ENCODE measurements at places on chromosomes 2 and 18.

DNA sequence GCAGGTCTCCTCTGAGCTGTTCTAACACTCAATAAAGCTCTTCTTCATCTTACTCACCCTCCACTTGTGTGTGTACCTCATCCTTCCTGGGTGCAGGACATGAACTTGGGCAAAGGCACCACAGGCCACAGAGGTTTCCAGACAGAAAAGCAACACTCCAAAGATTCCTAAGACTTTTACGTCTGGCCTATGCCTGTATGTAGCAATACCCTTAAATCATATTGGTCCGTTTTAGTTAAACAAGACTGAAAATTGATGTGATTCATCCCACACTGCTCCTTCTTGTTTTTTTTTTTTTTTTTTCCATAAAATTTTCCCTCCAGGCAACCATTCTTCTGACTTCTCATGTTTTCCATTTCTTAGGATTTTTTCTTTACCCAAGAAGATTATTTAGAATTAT, 404.3 kb downstream of the PID1 start:
- DNase-seq, result no peak

GRCh38 chr2:43559391-43560230, 36.2 kb downstream of the THADA start:
- no peak for DNase-seq

GRCh38 chr2:40680547-40680946, 228.7 kb upstream of the SLC8A1 start:
- DNase-seq, result no peak

DNA sequence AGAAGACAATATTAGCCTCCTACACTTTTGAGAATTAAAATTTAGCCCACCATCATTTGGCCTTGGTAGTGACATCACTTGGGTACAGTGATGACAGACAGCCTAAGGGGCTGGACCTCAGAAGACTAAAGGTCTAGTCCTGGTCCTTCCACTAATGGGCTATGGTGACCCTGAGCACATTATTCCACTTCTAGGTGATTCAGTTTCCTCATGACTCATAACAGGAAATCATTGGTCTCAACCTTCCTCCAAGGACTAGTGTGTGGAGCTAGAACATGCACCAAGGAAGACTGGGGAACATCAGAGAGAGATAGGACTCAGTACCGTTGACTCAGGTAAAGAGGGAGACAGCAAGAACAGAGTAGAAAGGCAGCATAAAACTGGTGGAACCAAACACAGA, 64.0 kb downstream of the TFCP2L1 start:
- no peak for DNase-seq

DNA sequence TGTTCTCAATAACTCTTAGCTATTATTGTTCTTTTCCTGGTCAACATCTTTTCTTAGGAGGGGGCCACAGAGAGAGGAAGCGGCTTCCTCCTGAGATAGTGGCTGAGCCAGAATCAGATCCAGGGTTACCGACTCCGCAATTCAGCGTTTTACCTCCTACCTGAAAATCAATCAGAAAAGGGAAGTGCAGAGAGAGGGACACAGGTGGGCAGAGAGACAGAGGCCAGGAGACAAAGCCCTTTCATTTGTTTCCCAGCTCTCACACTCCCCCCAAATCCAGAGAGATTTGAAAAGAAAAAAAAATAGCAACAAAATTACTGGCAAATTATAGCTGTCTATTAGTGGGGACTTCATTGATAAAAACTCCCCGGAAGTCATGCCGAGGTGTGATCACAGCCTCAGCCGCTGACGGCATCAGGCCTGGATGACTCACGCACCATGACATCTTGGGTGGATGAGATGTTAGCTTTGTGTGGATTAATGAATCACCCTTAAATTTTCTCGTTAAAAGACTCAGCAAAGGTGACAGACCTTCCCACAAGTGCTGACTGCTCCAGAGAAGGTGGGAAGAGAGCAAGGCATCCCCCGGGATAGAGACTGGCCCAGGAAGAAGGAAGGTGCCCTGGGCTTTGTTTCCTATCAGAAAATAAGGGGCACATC, 120.7 kb downstream of the LOXHD1 start:
- DNase-seq, result no peak

GRCh38 chr2:46802665-46803546, 112.7 kb downstream of the MCFD2 start:
- no peak for DNase-seq

DNA sequence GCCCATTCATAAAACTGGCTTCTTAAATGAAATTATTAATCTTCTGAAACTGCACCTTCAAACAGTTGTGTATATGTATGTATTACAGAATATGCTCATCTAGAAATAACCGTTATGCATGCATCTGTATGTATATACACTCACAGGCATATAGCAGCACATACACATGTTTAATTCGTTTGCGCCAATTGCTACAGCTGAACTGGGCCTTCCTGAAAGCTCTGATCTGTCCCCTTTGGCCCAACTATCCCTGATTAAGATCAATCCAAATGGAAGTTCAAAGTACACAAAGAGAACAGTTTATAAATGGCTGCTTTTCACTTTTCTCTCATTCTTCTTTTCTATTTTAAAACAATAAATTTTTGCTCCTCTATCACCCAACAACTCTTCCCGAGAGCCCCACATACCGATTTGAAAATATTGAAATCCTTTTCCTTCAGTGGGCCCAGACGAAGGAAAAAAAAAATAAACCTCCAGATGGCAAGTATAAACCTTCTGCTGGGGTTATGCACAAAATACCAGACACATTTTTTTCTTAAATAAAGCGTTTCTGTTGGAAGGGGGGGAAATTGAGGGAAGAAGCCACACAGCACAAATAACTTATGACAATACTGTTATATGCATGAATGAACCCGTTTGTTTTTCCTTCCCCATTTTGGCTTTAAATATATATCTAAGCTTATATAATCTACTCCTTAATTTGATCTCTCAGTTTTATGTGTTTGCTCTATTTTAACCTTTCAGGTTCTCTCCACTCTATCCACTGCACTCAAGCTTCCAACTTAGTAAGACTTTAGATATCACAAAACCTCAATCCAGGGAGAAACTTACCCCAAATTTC, 267.3 kb downstream of the TCF4 start:
- DNase-seq, result no peak

DNA sequence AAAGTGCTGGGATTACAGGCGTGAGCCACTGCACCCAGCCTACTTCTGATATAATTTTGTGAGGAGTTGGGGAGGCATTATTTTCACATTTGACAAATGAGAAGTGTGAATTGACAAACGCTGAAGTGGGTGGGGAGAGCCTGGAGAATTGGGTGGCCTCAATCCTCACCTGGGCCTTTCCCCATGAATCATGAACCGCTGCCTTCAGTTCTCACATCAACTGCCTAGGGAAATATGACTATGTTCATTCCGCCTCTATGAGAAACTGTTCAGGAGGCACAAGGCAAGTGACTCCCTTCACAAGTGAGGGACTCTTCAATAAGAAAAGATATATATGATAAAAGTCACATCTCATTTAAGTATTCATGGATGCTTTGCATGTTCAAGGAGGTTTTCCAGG, 96.6 kb upstream of the RND3 start:
- no peak for DNase-seq

DNA sequence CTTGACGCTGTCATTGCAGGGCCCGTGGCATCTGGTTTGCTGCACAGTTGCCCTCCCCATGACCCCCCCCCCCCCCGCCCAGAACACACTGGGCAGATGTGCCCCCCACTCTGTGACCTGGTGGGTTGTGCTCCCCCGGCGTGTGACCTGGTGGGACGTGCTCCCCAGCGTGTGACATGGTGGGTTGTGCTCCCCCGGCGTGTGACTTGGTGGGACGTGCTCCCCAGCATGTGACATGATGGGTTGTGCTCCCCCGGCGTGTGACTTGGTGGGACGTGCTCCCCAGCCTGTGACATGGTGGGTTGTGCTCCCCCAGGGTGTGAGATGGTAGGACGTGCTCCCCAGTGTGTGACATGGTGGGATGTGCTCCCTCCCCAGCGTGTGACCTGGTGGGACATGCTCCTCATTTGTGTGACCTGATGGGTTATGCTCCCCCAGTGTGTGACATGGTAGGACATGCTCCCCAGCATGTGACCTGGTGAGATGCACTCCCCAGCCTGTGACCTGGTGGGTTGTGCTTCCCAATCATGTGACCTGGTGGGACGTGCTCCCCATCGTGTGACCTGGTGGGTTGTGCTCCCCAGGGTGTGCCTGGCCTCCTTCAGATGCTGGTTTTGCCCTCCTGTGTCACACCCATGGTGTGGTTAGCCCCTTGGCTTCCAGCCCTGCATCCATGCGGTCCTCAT, 213.7 kb downstream of the AGAP1 start:
- no peak for DNase-seq

GRCh38 chr2:26251893-26252292, 7.2 kb downstream of the HADHB start:
- no peak for DNase-seq

- DNase-seq, result no peak
These were observed 37.8 kb downstream of the COMMD1 start for GRCh38 chr2:61943251-61943650.

DNA sequence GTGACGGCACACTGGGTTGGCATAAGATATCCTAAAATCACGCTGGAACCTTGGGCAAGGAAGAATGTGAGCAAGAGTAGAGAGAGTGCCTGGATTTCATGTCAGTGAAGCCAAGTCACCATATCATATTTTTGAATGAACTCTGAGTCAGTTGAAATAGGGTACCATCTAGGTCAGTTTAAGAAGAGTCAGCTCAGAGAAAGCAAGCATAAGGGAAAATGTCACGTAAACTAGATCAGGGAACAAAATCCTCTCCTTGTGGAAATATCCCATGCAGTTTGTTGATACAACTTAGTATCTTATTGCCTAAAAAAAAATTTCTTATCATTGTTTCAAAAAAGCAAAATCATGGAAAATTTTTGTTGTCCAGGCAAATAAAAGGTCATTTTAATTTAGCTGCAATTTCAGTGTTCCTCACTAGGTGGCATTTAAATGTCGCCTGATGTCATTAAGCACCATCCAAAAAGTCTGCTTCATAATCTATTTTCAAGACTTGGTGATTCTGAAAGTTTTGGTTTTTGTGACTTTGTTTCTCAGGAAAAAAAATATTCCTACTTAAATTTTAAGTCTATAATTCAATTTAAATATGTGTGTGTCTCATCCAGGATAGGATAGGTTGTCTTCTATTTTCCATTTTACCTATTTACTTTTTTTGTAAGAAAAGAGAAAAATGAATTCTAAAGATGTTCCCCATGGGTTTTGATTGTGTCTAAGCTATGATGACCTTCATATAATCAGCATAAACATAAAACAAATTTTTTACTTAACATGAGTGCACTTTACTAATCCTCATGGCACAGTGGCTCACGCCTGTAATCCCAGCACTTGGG, 19.6 kb downstream of the RSAD2 start:
- no peak for DNase-seq

DNA sequence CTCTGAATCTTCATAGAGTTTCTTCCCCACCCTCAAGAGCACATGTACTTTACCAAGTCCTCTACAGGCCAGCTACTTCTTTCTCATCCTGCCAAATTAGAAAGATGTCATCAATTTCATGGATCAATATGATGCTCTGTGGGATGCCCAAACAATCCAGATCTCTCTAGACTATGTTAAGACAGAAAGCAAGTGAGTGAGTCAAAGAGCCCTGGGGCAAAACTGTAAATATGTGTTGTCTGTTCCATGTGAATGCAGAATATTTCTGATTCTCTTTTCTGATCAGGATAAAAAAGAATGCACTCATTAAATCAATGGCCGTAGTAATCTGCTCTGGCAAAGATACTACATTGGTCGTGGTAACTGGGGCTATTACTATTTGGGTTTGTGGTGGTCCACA, 53.1 kb upstream of the ROCK2 start:
- DNase-seq, result no peak

DNA sequence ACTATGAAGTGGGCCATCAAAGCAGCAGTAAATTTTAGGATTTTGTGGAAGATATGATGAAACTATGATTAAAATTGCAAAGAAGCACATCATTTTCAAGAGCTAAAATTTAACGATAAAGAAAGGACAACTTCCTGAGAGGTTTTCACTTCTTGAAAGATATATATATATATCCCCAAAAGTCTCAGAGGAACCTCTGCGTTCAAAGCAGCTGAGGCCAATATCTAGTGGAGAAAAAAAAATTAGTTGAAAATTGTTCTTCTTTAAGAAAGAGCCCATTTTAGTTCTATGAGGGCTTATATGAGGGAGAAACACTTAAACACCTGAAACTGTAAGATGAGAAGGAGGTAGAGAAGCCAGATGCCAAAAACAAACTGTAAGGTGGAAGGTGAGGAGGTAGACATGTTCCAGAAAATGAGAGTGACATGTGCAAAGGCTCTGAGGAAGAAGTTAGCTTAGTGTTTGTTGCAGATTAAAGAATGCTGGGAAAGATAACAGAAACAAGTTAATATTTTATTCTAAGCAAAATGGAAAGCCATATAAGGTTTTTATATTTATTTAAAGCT, 72.9 kb upstream of the VRK2 start:
- no peak for DNase-seq

DNA sequence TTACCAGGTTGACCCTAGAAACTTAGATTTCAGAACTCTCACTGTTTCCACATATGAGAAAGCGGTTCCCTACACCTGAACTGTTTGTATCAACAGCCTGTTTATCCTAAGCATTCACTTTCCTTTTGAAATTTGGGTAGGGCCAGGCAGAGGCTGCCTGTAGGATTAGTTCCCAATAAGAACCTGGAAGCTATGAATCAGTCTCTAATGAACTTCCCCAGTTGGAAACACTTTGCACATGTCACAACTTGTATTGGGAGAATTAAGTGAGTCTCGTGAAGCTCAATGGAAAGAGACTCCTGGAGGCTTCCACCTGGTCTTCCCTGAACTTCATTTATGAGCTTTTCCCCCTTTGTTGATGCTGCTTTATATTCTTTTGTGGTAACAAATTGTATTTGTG, 486.6 kb upstream of the HS6ST1 start:
- no peak for DNase-seq
